Trophoblast cell (in vitro differentiated cells and primary cell): ENCODE measurements at places on chromosomes 2 and 18.

DNA sequence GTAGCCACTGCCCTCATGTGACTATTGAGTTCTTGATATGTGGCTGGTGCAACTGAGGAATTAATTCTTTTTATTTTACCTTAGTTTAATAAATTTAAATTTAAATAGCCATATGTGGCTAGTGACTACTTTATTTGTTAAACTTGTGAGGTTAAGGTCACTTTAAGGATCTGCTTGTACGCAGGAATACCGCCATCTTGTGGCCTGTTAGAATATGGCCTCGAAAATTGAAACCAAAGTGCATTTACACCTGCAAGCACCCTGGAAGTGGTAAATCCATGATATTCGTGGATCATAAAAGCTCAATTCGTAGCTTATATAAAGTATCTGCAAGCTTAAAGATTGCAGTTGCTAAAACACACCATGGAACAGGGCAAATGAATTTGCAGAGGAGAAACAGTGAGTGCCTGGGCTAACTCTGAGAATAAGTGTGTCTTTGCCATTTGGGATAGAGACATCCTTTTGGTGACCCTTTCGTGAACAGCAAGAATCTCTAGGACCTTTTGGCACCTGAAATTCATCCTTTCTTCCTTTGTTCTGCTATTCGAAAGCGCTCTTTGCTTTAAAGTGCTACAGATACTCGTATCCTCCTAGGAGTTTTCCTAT is 59.9 kb upstream of the REG3A start:
- peak; percentile 8 for DNase-seq

DNA sequence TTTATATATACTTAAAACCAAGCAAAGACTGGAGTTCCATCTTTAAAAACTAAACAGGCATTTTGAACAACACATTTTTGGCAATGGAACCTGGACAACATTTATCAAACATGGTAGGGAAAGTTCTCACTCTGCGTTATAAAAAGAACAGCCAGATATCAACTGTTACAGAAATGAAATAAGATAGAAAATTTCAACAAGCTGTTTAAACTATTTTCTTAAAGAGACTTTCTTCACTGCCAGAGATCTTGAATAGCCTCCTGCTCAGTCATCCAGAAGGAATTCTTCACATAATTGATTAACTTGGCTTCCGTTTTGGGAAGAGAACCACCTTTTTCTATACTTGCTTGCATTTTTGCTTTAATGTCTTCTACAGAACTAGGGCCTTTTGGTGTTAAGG is 166.0 kb upstream of the PIK3C3 start:
- no peak for DNase-seq

- DNase-seq = no peak
Measured at GRCh38 chr2:20126040-20126439, 74.6 kb upstream of the LAPTM4A start.

DNA sequence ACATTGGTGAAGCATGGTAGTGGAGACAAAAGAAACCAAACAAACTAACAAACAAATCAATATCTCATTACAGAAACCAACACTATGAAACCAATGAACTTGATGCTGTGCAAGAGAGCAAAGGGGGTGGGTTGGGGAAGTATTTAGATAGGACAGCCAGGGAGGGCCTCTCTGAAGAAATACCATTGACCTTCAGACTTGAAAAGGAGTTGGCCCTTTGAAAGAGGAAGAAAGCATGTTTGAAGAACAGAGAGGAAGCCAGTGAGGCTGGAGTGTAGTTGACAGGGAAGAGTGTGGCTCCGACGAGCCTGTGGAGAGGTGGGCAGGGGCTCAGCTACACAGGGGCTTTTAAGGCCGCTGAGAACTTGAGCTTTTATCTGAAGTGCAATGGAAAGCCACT is 151.0 kb upstream of the GATA6 start:
- DNase-seq = no peak

DNA sequence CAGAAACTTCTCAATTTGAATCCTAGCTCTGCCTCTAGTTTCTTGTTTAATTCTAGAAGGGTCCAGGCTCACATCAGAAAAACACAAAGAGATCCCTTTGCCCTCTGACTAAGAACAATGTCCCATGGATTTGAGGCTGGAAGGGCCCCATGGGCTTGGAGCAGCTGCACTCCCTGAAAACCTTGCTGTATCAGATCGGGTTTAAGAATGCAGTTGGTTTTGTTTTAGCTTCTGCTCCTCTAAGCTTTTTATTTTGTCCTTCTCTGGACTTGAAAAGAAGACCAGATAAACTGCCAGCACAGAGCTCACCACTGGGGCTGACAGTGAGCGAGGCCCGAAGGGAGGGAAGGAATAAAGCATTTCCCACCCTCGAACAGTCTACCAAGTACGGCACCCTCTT is 69.2 kb upstream of the WIPF1 start:
- peak; percentile 56 for DNase-seq

DNA sequence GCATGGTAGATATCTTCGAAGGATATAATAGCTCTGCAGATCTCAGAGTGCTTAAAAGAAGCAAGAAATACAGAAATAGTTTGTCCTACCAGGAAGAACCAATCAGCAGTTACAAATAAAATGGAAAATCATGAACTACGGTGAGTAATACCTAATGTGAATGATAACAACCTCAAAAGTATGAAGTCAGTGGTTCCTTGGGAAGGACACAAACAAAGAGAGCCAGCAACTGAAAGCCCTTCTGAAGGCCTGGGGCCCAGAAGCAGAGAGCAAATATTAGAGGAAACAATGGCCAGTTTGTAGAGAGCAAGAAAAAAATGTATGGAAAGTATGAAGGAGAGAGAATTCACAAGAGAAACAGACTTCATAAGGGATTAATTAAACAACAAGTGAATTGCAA is 226.8 kb upstream of the CHST9 start:
- no peak for DNase-seq

- DNase-seq = no peak
Measured at GRCh38 chr2:179273461-179273962, 8.9 kb upstream of the SESTD1 start.

DNA sequence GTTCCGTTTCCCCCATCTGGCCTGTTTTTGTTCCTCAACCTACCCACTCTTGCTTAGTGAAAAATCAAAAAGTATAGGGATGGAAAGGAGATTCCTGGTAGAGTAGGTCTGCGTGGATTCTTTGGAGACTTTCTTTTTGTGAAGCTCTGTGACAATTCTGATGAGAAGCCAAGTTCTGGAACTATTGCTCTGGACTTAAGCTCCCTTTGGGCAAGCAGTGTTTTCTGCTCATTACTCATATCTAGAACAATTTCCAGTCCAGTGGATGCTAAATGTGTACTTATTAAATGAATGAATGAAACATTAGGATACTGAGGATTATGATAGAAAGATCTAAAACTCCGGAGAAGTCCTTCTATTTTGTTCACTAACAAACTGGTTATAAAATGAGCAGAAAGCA is 76.5 kb downstream of the SOCS6 start:
- DNase-seq = no peak

DNA sequence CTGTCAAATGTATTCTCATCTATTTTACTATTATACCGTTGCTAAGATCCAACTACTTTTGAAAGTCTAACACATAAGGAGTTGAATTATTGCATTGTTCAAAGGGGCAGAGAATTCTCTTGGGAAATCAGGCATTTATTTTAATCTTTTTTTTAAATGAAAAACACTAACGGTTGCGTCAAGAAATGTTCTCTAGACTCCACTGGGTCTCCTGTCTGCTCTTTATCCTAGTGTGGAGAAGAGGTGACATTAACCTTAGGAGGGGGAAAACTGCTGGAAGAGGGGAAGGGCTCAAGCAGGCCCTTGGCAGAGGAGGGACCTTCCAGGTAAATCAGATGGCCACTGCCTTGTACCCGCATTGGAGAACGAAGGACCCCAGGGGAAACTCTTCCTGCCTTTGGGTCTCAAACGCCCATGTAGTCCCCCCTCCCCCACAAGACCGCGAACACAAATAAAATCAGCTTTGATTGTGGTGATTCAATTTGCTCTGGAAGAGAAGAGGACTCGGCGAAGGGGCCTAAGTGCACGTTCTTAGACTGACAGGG is 1.1 kb upstream of the APCDD1 start:
- no peak for DNase-seq

- peak; percentile 38 for DNase-seq
Measured at GRCh38 chr2:115569547-115569946, 1127.1 kb downstream of the DPP10 start.

- DNase-seq = no peak
Measured at GRCh38 chr2:216555274-216555673, 56.6 kb downstream of the RPL37A start.

DNA sequence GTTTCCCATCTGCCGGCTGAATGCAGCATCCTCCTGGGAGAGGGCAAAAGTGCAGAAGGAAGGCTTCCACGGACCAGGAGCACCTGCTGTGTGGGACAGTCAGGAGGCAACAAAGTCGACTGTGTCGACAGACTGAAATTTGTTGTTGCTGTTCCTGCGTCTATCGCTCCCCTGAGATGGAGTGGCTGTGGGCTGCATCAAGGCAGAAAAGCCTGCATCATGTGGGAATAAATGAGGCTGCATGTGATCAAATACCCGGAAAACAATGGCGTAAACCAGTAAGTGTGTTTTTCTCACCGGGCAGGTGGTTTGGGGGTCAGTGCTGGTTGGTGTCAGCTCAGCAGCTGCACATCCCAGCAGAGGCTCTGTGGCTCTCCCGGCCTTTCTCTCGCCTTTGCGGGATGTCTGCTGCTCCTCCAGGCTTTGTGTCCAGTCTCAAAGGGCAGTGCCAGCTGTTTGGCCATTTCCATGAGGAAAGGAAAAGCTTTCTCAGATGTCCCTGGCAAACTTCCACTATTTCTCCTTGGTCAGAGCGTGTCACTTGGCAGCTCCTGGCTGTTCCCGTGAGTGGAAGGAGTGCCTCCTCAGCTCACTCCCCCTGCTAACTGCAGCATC is 262.4 kb downstream of the NDUFA10 start:
- no peak for DNase-seq

DNA sequence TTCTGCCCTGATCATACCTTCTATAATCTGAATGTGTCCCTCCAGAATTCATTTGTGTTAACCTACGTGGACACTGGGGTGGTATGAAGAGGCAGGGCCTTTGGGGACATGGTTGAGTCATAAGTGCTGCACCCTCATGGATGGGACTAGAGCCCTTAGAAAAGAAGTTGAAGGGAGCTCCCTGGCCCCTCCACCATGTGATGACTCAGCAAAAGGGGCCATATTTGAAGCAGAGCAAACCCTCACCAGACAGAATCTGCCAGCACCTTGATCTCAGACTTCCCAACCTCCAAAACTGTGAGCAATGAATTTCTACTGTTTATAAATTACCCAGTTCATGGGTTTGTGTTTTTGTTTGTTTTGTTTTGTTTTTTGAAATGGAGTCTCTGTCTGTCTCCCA is 33.4 kb upstream of the CD207 start:
- DNase-seq = no peak

- DNase-seq = no peak
Measured at GRCh38 chr18:62967089-62967488, 251.7 kb downstream of the PHLPP1 start.

DNA sequence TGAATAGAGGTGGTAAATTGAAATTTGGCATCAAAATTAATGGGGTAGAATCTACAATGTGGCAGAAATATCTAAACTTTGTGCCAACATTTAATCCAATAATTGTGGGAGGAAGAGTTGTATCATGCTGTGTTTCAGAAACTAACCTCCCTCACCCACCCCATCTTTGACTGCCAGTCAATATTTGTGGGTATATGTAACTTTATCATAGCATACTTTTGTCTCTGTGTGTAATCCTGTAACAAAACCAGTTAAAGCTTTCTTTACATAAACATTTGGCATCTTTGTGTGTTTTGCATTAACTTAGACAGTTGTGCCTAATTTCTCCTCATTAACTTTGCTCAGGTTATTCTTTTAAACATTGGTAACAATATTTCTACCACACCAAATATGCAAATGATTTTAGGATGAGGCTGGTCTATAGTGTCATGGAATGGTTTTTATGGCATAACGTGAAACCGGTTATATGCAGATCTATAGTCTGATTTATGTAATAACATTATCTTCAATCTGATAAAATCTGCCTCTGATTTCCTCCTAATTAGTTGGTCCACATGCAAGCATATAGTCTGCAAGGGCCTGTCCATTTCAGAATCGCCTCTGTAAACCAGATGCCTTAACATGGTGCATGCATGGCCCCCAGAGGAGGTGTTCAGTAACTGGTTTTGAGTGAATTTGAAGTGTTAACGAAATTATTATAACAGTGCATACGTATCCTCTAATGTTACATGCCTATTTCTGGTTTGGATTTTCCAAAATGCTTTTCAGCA is 84.3 kb downstream of the ACSL3 start:
- no peak for DNase-seq

GRCh38 chr2:7121851-7122250 is 204.6 kb downstream of the RNF144A start:
- DNase-seq = no peak

GRCh38 chr2:218406949-218407618 is 7.4 kb downstream of the CTDSP1 start:
- no peak for DNase-seq

- DNase-seq = no peak
Measured at GRCh38 chr2:240425697-240426096, 9.8 kb upstream of the GPC1 start.

DNA sequence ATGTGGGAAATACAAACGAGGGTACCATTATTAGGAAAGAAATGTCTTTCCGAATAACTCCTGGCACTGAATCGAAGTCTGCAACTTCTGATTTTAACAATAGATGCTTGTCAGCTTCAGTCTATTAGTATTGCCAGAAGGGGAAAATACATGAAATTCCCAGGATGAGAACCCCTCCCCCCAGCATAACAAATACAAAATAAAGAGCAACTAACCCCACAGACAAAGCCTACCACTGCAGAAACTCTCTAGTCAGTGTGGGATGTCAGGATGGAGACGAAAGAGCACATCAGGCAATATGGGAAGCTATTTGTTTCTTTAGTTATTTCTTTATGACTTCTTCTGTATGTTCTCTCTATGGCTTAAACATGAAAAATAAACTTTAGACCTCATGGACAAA is 365.0 kb upstream of the CDH2 start:
- DNase-seq = no peak

DNA sequence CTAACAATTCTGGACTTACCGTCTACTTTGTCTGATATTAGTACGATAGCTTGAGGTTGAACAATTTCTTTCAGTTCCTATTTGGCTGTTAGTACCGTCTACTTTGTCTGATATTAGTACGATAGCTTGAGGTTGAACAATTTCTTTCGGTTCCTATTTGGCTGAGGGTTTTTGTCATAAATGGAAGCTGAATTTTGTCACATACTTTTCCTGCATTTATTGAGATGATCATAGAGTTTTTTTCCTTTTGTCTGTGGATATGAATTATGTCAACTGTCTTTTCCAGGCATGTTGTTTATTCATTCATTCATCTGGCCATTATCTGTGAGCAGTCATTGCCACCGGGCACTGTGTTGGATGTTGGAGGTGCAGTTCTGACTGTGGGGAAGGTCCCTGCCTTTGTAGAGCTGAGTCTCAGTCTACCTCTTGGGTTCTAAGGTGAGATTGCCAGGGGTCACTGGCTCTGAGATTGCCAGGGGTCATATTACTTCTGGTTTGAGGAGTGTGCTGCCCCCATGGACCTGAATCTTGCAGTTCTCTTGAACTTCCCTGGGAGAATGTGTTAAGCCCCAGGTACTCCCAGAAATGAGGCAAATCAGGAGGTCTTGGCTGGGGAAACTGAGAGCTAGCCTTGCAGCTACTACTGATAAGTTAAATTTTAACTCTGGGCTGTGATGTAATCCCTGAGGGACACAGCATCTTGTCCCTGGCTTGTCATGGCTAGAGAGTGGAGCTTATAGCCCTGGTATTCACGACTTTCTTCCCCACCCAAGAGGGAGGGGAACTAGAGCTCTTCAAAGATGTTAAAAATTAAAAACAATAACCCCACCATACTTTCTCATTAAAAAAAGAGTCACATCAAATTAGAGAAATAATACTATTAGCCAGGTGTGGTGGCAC is 89.1 kb upstream of the MBOAT2 start:
- DNase-seq = no peak

- DNase-seq = no peak
Measured at GRCh38 chr2:170743530-170744239, 26.5 kb upstream of the ERICH2 start.
